ENCODE measurements at places on chromosomes 16 and 17. TPM values are rescaled to one million over a fixed set of nuclear protein-coding genes. Genes with fewer than 3 reads are reported as not detected.

GRCh38 chr17:78129351-78130089, 965 bp upstream of the TMC6 start:
- no peak for DNase-seq

DNA sequence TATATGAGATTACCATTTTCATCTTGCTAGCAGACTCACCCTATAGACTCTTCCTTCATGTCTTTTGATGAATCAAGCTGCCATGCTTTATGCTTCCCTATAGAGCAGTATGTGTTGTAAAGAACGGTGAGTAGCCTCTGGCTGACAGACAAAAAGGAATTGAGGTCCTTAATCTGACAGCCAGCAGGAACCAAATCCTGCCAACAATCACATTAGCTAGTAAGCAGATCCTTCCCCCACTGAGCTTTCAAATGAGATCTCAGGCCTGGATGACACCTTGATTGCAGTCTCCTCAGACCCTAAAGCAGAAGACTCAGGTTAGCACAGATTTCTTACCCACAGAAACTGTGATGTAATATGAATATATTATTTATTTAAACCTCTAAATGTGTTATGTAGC, 577.0 kb downstream of the CDH11 start:
- no peak for DNase-seq

- no peak for DNase-seq
These were observed 430 bp downstream of the AMFR start for GRCh38 chr16:56424791-56425438.

DNA sequence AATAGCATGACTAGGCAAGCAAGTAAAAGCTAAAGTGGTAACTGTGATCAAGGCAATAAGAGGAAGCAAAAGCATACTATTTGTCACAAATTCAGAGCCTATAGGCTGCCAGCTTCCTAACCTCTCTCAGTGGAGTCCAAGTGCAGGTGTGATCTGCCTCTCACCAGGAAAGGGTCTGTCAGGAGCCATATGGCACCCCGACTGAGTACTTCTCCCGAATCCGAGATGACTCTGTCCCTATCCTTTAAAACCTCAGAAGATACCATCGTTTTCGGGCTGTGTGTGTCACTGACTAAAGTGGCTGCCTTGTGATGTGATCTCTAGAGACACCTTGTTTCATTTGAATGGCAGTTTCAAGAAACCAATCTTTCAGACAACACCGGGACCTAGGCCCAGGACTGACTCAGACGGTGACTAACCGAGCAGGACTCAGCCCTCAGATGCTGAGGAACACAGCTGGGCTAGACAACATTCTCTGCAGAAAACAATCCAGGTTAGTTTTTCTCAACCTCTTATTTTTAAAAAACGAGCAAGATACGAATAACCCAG, 63.6 kb downstream of the SMG6 start:
- peak; percentile 89 for DNase-seq

GRCh38 chr17:64186171-64187092, 56.5 kb upstream of the ERN1 start:
- no peak for DNase-seq

DNA sequence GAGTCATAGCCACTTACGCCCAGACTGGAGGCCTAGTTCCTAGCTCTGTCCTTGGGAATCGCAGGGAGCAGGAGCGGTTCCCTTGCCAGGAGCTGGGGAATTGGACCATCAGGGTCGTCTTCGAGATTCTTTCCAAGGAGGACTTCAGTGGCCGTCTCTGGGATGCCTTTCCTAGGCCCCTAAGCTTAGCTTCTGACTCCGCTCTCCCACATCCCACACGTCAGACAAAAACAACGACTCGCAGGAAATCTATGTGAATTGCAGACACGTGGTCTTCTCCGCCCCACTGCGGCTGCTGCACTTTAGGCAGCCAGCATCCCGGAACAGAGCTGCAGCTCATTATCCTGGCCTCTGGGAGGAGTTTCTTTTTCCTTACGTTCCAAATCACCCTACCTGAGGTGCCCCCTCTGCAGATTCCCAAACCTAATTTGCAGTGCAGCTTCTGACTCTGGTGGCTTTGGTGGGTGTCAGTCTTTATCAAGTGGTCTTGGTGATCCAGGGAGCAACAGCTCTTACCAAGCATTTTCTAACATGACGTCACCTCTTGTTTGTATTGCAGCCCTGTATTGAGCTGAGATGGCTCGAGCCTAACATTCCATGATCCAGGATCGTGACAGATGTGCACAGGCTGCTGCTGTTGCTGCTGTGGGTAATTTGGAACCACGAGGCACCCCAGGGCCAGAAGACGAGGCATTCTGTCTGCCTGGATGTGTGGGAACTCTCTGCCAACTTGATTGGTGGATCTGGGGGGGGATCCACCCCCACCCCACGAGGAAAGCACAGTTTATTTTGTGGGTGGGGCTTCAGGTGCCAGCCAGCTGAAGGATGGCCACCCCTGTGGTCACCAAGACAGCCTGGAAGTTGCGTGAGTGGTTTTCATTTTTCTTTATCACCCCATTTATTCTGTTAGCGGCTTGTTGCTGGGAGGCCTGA, 1.1 kb downstream of the KATNB1 start:
- DNase-seq: peak; percentile 66

- DNase-seq: no peak
These were observed 2.6 kb downstream of the BBS2 start for GRCh38 chr16:56517206-56517605.

Gene CSNK2A2
- 17.8 TPM for total RNA-seq

Gene FBXW10B
- total RNA-seq: 4.2 TPM
